ENCODE measurements at places on chromosomes 7 and 10. TPM values are rescaled to one million over a fixed set of nuclear protein-coding genes. Genes with fewer than 3 reads are reported as not detected.

GRCh38 chr10:48416584-48417232, 110.2 kb downstream of the MAPK8 start:
- no peak for DNase-seq

IDI2 gene
- not detected for total RNA-seq

DNA sequence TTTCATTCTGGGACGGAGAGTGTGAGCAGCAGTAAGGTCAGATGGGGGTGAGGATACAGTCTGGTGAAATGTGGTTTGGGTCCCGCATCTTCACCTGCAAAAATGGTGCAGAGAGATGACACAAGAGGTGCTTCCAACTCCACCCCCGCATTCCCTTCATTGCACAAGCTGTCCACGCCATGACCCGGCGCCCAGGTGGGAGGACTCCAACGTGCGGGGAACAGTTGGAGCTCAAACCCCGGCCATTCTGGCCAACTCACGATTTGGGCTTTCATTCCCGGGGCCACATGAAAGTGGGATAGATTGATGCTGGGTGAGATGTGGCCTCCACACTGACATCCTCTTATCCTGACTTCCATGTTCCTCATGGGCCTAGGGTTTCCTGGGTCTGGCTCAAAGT, 34.6 kb upstream of the ZNF273 start:
- DNase-seq = no peak

GRCh38 chr7:76193466-76193865, 8.2 kb upstream of the SRRM3 start:
- DNase-seq = no peak

DNA sequence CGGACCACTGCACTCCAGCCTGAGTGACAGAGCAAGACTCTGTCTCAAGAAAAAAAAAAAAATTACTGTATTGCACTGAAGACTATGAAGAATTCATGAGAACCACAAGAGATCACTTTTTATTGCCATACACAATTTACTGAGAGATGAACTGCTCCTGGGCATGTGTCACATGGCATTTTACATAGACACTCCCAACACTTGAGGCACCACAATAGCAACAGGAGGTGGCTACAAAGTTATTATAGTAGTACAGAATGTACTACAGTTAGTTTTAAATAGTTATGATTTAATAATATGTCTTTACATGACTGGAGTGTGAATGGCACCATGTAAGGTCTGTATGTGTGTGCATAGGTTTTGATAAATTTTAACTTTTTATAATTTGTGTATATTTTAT, 70.6 kb downstream of the KMT2E start:
- DNase-seq = no peak

DNA sequence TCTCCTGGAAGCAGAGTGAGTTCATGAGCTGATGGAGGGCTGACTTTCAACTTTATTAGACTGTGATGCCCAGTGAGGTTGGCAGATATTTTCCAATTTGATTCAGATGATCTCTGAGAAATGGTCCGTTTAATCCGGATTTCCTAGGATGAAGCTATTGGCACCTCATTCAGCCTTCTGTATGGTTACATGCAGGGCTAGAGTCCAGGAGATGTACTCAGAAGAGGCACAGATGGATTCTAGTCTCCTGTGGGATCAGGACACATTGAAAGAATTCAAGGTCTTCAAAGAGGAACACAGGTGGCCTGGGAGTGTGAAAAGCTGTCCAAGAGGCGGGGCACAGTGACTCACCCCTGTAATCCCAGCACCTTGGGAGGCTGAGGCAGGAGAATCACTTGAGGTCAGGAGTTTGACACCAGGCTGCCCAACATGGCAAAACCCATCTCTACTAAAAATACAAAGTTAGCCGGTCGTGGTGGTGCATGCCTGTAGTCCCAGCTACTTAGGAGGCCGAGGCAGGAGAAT, 23.0 kb upstream of the RHEB start:
- no peak for DNase-seq

DNA sequence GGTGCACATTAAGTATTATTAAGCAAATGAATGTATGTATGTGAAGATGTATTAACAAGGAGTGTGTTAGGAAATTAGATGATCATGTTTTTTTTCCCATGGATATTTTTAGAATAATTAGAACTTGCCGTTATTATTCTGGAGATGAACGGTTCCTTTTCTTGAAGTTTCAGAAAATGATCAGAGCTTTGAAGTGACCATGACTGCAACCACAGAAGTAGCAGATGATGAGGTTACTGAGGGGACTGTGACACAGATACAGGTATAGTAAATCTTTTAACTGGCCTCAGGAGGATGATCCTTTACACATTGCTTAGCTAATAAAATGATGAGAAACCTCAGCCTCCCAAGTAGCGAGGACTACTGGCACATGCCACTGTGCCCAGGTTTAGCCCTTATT, 18.6 kb downstream of the DMTF1 start:
- DNase-seq = no peak
